GM10248 (cell line): ENCODE measurements at places on chromosomes 3 and 15.

- no peak for DNase-seq
Observed at GRCh38 chr15:95016511-95017229, 785.3 kb downstream of the MCTP2 start.

GRCh38 chr15:100230784-100231183 is 111.0 kb downstream of the ADAMTS17 start:
- DNase-seq, result no peak

- DNase-seq, result no peak
Observed at GRCh38 chr15:57667171-57667849, 39.2 kb upstream of the POLR2M start.

GRCh38 chr3:154224866-154225265 is 99.4 kb downstream of the DHX36 start:
- no peak for DNase-seq

DNA sequence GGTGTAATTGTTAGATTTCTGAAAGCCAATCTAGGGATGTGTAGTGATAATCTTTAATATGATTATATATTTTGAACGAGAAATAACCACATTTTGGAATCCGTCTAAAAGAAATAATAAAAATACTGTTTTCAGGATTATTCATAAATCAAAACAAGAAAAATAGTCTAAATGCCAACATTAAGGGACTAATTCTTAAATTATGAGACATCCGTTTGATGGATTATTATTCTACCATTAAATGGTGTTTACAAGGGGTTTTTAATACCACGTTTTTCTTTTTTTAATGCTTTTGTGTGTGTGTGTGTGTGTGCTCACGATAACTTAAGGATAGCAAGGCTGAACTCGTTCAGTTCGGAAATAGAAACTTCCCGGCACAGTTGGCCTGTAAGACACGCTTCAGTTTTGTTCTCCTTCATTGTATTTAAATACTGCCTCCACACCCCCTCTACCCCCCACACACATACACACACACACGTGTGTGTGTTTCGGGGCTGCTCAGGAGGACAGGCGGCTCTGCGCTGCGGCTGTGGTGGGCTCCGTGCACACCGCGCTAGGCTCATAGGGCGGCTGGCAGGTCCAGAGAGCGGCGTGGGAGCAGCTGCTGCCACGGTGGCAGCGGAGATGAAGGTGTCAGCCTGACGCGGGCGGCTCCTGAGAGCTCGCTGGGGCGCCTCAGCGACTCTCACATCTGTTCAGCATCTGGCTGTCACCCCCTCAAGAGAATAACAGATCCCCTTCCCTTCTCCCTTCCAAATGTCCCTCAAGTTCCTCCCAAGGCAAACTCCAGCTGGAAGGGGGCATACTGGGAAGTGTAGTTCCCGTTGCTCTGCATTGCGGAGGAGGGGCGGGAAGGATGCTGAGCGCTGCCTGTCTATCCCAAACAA is 23.0 kb upstream of the ANP32A start:
- DNase-seq, result peak; percentile 26

DNA sequence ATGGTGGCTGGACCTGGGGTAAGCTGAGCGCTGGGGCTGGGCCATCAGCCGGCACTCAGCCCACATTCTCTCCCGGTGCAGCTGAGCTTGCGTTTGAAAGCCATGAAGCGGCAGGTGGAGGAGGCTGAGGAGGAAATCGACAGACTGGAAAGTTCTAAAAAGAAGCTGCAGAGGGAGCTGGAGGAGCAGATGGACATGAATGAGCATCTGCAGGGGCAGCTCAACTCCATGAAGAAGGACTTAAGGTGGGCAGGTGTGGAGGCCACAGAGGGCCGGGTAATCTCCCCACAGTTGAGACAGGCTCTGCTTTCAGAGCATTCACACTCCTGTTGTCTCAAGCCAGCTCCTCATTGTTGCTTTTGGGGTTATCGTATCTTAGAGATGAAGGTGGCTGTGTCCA is 45.7 kb upstream of the MYZAP start:
- DNase-seq, result no peak

- DNase-seq, result no peak
Observed at GRCh38 chr3:31878231-31878838, 102.7 kb downstream of the OSBPL10 start.
